ENCODE measurements at places on chromosomes 11 and 22. TPM values are rescaled to one million over a fixed set of nuclear protein-coding genes. Genes with fewer than 3 reads are reported as not detected.

Gene ZP1
- not detected for total RNA-seq

Gene GLYAT
- not detected for total RNA-seq

Gene NTM
- 0.54 TPM for total RNA-seq

Gene GAB4
- total RNA-seq = not detected

Gene ADAMTS8
- not detected for total RNA-seq

Gene NXPE4
- total RNA-seq = not detected

Gene SCGB1A1
- not detected for total RNA-seq

Gene TLCD5
- 4.8 TPM for total RNA-seq

Gene VWA5A
- total RNA-seq = 5.3 TPM

Gene CST6
- 0.11 TPM for total RNA-seq

Gene KBTBD3
- total RNA-seq = 5.7 TPM

Gene MMP13
- total RNA-seq = not detected

Gene DEFB108B
- total RNA-seq = not detected

Gene MMP12
- not detected for total RNA-seq

Gene OR6A2
- total RNA-seq = under 0.01 TPM

Gene EXPH5
- total RNA-seq = under 0.01 TPM

Gene SLC22A6
- total RNA-seq = not detected

Gene CLDN5
- total RNA-seq = 465 TPM

Gene CLTCL1
- 3.1 TPM for total RNA-seq

Gene RAB36
- total RNA-seq = 1.0 TPM

Gene MS4A12
- total RNA-seq = not detected

Gene RANBP1
- 85.6 TPM for total RNA-seq

Gene IGF2
- 0.60 TPM for total RNA-seq

Gene CARD16
- total RNA-seq = 40.0 TPM

Gene MS4A15
- not detected for total RNA-seq

Gene CASP5
- total RNA-seq = not detected

Gene CCDC89
- not detected for total RNA-seq

Gene DLG2
- total RNA-seq = 0.52 TPM

Gene LGALS12
- total RNA-seq = not detected

Gene SYT13
- 0.11 TPM for total RNA-seq

Gene OR2D2
- not detected for total RNA-seq

Gene CARD18
- total RNA-seq = not detected

Gene OR5AL1
- total RNA-seq = not detected

Gene OR51B5
- not detected for total RNA-seq

Gene PANX3
- not detected for total RNA-seq

Gene OR56A1
- not detected for total RNA-seq

Gene HMOX1
- 40.1 TPM for total RNA-seq

Gene CDC42EP2
- total RNA-seq = 8.2 TPM

Gene PKNOX2
- not detected for total RNA-seq

Gene C11orf86
- total RNA-seq = not detected

Gene DENND6B
- 1.5 TPM for total RNA-seq

Gene PLAAT5
- total RNA-seq = not detected

Gene DBX1
- total RNA-seq = not detected

Gene ANO9
- 0.76 TPM for total RNA-seq

Gene MISFA
- total RNA-seq = 0.98 TPM

Gene SAA2
- total RNA-seq = not detected

Gene NPTXR
- 0.11 TPM for total RNA-seq

Gene FOLR1
- total RNA-seq = not detected
